Activated CD4-positive, alpha-beta memory T cell treated with anti-CD3 and anti-CD28 coated beads for 36 hours (primary cell): ENCODE measurements at places on chromosomes 3 and 15. TPM values are rescaled to one million over a fixed set of nuclear protein-coding genes. Genes with fewer than 3 reads are reported as not detected.

DNA sequence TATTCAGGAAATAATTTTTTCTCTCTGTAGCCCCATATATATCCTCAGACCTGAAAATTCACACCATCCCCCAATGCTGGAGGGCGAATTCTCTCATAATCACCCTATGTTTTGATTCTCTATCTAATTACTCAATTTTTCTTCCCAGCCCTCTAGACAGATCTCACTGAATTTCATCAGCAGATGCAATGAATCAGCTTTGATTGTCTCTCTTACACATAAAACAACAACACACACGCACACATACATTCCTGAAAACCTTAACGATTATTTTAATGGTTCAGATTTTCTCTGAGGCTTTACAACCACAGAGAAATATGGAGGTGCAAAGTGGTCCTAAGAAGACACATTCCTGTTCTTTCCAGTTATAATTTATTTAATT lies 11.1 kb downstream of the RBMS3 start:
- no peak for DNase-seq

- DNase-seq: peak; percentile 58
Measured at GRCh38 chr3:112629425-112629824, 11.5 kb downstream of the CCDC80 start.

DNA sequence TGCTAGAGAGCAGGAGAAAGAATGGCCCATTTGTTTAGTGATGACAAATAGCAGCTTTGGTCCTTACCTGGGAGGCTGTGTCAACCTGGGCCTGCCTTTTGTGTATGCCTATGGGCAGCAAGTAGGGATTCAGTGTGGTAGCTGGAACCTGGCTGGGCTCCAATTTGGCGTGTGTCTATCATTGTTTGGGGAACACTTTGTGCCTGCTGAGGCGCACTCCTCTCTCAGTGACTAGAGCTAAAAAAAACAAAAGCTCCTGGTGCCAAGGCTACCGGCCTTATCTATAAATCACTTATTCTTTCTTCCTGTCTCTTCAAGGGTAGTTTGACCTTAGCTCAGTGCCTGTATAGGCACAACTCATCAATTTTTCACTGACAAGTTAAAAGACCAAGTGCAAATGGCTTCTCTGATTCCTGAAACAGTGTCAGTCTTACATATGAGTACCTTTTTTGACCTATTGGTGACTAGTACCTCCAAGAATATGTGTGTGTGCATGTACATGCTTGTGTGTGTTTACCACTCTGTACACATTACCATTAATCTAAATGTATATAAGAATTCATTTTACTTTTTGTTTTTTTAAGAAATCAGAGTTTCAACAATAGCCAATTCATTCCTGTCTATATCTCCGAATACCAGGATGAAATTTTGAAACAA lies 54.6 kb downstream of the GMNC start:
- DNase-seq: no peak

DNA sequence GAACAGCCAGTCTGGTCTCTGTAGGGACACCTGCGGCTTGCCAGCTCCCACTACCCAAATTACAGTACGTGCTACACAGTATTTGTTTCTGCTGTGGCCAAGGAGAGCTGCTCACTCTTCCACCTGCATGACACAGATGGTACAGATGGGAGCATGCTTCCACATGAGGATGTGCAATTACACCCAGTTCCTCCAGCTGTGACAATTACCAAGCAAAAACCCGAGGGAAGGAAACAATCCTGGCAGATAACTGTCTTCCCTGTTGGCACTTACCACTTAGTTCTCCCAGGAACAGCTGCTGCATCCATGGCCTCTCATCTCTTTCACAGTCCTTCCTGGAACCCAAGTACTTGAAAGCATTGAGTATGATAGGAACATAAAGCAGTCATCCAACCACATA lies 34.4 kb downstream of the DET1 start:
- DNase-seq: no peak

The FAM81A gene
- not detected for total RNA-seq

The SLC51B gene
- not detected for total RNA-seq

The GP9 gene
- not detected for total RNA-seq

The ROPN1 gene
- not detected for total RNA-seq

The LMCD1 gene
- total RNA-seq: 3.5 TPM

The PLCH1 gene
- 0.10 TPM for total RNA-seq
